AG09319 (cell line): ENCODE measurements at places on chromosomes 7 and 10.

- no peak for DNase-seq
Observed at GRCh38 chr7:127821146-127821545, 169.2 kb downstream of the SND1 start.

GRCh38 chr10:72043016-72043834 is 45.1 kb downstream of the SPOCK2 start:
- DNase-seq, result no peak

- no peak for DNase-seq
Observed at GRCh38 chr7:120926943-120927346, 23.6 kb upstream of the ING3 start.

DNA sequence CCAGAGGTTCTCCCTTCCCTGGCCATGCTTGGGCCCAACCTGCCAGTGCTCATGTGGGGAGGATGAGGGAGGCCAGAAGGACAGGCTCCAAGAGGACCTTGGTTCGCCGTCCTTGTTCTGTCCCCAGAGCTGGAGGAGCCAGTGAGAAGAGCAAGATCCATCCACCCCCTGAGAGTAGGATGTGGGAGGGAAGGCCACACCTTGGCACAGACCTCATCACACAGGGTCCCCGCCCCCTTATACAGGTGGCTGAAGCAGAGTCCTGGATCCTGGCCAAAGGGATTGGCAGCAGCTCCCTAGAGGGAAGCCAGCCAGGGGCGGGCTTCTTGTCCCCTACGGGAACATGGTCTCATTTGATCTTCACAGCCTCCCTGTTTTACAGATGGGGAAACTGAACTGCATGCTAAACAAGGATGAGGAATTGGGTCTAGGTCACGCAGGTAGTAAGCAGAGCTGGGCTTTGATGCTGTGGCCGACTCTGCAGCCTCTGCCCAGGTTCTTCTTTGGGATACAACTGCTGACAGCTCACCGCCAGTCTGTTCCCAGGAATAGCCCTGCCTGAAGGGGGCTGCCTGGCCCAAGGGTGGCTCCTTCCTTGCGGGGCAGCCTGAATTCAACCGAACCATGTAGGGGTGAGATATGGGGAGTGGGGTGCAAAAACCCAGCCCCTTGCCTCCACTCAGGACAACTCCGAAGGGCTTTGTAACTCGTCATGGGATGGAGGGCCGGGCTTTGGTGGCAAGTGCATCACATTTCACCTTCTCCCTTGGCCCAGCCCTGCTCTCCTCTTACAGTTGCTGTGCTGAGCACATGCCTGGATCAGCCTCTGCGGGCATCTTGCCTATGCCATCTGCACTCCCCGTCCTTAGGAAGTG is 62.2 kb upstream of the KDM7A start:
- DNase-seq, result no peak

GRCh38 chr10:8079126-8079525 is 24.6 kb downstream of the GATA3 start:
- no peak for DNase-seq

GRCh38 chr10:62252051-62252450 is 16.6 kb downstream of the RTKN2 start:
- DNase-seq, result no peak

- peak; percentile 60 for DNase-seq
Observed at GRCh38 chr10:80202934-80203834, 2.2 kb downstream of the ANXA11 start.

GRCh38 chr10:26217396-26218086 is 967 bp downstream of the GAD2 start:
- no peak for DNase-seq

- no peak for DNase-seq
Observed at GRCh38 chr7:40306596-40306995, 171.8 kb downstream of the SUGCT start.

GRCh38 chr10:84224411-84225028 is 824 bp downstream of the LRIT2 start:
- DNase-seq, result no peak

GRCh38 chr10:86723009-86723408 is 33.4 kb upstream of the BMPR1A start:
- no peak for DNase-seq

GRCh38 chr10:122245136-122245535 is 26.0 kb upstream of the BTBD16 start:
- DNase-seq, result no peak

- no peak for DNase-seq
Observed at GRCh38 chr7:17477182-17477581, 178.7 kb downstream of the AHR start.

DNA sequence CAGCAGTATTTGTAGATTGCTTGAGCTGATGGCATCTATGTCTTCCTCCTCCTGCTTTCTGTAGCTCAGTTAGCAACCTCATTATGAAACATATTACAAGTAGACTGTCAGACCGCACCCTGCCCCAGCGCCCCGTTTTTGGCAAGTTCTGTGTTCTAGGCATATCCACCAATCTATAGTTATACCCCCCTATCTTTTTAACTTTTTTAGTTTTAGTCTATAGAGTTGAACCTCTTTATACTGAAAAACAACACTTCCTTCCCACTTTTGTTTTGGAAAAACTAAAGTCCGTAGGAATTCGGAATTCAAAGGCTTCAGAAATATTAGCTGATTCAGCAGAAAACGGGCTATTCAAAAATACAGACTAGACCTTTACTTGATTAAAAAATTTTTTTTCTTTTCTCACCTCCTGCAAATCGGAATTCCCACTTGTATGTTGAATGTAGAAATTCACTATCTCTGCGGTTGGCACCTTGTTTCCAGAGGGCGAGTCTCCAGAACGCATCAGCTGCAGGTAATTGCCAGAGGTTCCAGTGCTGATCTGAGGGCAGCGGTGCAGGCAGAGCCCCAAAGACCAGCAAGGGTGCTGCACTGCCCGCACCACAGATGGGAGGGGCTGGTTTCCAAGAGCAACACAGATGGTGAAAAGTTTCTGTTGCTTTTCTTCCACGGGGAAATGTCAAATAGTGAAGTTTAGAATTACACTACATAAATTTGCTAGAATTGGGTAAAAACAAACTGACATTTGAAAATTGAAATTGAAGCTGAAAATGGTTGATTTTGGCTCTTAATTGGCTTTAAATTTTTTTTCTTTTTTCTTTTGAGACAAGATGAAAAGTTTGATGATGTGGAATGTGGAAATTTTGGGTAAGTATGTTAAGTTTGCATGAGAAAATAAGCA is 2.2 kb upstream of the FZD8 start:
- no peak for DNase-seq

DNA sequence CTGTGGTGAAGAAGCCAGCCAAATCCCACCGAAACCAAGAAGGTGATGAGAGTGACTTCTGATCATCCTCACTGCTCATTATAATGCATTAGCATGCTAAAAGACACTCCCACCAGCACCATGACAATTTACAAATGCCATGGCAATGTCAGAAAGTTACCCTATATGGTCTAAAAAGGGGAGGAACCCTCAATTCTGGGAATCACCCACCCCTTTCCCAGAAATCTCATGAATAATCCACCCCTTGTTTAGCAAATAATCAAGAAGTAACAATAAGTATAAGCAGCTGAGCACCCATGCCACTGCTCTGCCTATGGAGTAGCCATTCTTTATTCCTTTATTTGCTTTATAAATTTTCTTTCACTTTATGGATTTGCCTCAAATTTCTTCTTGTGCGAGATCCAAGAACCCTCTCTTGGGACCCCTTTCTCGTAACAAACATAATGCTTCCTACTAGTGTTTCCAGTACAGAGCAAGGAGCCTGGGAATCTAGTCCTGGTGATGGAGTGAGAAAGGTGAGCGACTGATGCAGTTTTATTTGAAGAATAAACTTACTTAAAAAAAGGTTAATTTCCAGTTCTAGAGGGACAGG is 18.4 kb upstream of the EXOC6 start:
- DNase-seq, result no peak

GRCh38 chr10:34966040-34966439 is 124.1 kb downstream of the CUL2 start:
- DNase-seq, result no peak

DNA sequence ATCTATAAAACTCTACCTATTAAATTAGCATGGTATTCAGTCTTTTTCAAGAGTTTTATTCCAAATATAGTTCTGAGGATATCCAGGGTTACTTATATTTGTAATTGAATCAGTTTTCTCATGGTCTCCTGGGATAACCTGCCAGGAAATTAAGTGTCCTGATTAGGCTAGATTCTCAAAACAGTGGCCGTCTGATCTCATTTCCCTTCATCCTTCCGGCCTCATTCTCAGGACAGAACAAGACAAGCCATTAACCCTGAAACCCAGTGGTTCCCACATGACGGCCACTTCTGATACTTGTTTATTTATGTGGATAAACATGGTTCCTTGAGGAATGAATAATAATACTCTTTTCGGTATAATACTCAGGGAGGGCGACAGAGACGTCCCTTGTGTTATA is 417.6 kb upstream of the POT1 start:
- DNase-seq, result no peak

DNA sequence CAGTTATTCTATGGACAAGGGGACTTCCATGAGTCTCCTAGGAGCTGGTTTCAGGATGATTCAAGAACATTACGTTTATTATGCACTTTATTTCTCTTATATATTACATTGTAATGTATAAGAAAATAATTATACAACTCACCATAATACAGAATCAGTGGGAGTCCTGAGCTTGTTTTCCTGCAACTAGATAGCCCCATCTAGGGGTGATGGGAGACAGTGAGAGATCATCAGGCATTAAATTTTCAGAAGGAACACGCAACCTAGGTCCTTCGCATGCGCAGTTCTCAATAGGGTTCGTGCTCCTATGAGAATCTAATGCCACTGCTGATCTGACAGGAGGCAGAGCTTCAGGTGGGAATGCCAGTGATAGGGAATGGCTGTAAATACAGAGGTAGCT is 137.9 kb downstream of the ANKRD30A start:
- DNase-seq, result no peak

GRCh38 chr7:130273081-130273932 is 6.6 kb downstream of the CPA2 start:
- no peak for DNase-seq

GRCh38 chr10:97169063-97169462 is 16.7 kb downstream of the SLIT1 start:
- DNase-seq, result no peak

GRCh38 chr10:74677951-74678350 is 148.4 kb upstream of the KAT6B start:
- DNase-seq, result no peak

- DNase-seq, result no peak
Observed at GRCh38 chr7:55024776-55025175, 6.0 kb downstream of the EGFR start.

DNA sequence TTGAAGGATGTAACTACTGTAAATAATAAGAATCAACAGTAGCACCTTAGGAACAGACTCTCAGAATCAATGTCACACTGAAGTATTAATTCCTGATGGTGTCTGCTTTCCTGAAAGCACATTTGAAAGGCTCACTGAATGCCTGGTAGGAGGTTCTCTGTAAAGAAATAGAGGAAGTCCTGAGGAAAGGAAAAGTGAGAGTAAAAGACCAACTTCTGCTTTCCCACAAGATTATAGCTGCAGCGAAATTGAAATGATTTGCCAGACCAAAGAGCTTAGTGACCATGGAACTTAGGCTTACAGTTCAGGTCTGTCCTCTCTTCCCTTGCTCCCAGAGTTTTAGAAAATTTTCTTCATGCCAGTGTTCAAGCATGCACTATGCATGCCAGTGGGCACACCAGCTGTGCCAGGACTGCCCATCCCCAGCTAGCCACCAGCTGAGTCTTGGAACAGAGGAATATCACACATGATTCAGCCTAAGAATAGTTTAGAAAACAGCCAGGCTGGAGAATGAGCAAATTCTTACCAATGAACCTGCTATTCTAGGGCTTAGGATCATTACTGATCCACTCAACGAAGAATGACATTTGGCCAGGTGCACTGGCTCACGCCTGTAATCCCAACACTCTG is 123.2 kb downstream of the HERPUD2 start:
- no peak for DNase-seq

DNA sequence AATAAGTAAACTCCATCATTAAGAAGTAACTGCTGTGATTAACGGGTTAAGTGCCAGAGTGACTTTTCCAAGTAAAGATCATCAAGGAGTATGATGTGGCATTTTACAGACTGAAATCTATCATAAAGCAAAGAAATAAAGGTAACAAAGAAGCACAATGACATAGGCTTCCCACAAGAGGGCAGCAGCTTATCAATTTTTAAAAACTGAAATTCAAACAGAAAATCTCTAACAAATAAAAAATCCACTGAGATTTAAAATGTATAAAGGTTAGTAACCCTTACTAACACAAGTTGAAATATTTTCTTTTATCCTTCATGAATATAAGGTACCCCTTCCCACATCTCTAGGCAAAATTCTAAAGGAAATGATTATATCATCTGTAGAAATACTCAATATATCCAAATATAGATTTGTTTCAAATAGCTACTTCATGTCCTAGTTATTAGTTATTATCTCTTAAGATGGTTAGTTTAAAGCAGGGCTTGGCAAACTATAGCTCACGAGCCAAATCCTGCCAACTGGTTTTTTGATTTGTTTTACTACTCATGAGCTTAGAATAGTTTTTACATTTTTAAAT is 29.2 kb downstream of the FAM3C start:
- DNase-seq, result no peak

GRCh38 chr7:47438411-47439029 is 143.4 kb downstream of the TNS3 start:
- no peak for DNase-seq

DNA sequence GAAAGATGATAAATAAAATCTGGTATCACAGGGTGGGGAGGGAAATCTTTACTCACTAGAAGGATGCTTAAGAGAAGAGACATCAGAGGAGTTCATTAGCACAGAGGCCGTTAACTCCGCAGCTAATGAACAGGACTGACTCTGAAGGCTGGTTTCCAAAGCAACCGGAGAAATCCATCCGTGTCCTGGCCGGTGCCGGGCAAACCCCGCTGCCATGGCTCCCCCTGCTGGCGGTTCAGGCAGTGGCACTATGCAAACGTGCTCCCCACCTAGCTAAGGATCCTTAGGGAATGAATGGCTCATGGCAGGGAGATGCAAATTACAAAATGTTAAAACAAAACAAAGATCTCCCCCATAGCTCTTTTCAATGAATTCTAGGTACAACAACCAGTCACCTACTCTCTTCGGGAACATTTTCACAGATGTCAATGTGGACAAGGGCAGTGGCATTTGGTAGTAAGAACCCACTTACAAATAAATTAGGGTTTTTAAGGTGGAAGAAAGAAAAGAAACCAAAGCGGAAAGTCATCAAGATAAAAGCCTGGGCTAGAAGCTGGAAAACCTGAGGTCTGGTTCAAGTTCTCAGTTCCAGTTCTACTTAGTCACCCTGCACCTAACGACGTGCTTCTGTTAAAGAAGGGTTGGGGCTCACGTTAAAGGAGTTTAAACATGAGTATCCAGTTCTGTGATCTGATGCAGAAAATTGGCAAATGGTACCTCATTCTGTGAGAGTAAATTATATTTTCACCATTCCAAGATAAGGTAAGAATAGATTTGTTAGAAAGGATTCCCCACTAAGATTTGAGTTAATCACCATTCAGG is 138.2 kb downstream of the SVIL start:
- no peak for DNase-seq

GRCh38 chr7:81161451-81162075 is 242.7 kb upstream of the SEMA3C start:
- peak; percentile 70 for DNase-seq

- no peak for DNase-seq
Observed at GRCh38 chr10:88065383-88066049, 202.1 kb downstream of the PTEN start.

GRCh38 chr10:103922659-103923058 is 4.7 kb upstream of the STN1 start:
- no peak for DNase-seq

GRCh38 chr7:99459087-99459486 is 6.9 kb downstream of the ATP5MF start:
- DNase-seq, result no peak

GRCh38 chr10:74859546-74859945 is 33.1 kb downstream of the KAT6B start:
- DNase-seq, result no peak
